ENCODE measurements at places on chromosomes 4 and X. TPM values are rescaled to one million over a fixed set of nuclear protein-coding genes. Genes with fewer than 3 reads are reported as not detected.

LRP2BP gene
- 3.1 TPM for polyA plus RNA-seq

FRMPD4 gene
- 0.19 TPM for polyA plus RNA-seq

SSX3 gene
- polyA plus RNA-seq: not detected

- no peak for DNase-seq
These were observed 60.2 kb upstream of the VCX3B start for GRCh38 chrX:8404471-8404870.

LANCL3 gene
- 0.24 TPM for polyA plus RNA-seq

VSIG4 gene
- polyA plus RNA-seq: 7.2 TPM

DNA sequence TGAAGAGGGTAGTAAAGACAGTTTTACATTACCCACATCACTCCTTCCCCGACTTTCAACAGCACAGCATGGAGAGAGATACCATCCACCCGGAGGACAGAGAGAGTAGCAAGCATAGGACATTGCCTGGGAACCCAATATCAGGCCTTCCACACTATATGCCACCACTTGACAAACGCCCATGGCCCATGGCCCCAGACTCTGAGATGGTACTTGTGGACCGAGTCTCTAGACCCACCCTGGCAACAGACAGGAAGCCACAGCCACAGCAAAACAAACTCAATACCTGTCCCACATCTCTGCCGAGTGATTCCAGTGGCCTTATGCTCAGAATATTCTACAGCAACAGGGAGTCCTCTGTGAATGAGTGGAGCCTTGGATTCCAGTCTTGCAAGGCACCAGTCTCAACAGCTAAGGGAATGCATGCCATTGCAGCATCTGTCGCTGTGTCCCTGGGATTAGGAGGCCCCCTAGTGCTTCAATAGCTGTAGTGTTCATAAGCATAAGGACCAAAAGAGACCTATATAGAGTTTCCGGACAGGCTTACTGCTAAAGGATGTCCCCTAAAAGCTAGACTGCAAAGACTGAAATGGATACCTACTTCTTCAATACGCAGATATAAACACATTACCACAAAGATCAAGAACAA, 14.7 kb upstream of the CT55 start:
- peak; percentile 8 for DNase-seq

DNA sequence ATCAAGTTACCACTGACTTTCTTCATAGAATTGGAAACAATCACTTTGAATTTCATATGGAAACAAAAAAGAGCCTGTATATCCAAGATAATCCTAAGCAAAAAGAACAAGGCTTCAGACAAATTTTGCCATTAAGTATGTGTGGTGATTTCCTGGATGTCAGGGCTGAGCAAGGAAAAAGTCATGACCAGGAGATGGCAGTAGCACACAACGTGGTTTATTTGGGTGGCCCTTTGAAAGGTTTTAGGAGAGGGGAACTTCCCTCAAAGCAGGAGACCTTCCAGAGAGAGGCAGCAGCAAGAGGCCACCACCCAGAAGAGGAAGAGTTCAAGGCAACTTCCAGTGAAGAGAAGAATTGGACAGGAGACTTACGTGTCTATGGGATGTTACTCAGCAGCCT, 18.1 kb upstream of the ZXDB start:
- no peak for DNase-seq

ADAMTS3 gene
- polyA plus RNA-seq: 18.1 TPM

DNA sequence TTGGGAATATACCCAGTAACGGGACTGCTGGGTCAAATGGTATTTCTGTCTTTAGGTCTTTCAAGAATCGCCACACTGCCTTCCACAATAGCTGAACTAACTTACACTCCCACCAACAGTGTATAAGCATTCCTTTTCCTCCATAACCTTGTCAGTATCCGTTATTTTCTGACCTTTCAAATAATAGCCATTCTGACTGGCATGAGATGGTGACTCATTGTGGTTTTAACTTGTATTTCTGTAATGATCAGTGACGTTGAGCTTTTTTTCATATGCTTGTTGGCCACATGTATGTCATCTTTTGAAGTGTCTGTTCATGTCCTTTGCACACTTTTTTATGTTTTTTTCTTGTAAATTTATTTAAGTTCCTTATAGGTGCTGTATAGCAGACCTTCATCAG, 81.2 kb downstream of the ADAM29 start:
- no peak for DNase-seq

- DNase-seq: no peak
These were observed 380.7 kb downstream of the ADGRL3 start for GRCh38 chr4:61580721-61581377.

OPHN1 gene
- 12.7 TPM for polyA plus RNA-seq

QDPR gene
- 39.8 TPM for polyA plus RNA-seq

- DNase-seq: no peak
These were observed 1.2 kb downstream of the CYTL1 start for GRCh38 chr4:5018096-5018495.

- no peak for DNase-seq
These were observed 40.2 kb upstream of the NHSL2 start for GRCh38 chrX:71870208-71871098.

DNA sequence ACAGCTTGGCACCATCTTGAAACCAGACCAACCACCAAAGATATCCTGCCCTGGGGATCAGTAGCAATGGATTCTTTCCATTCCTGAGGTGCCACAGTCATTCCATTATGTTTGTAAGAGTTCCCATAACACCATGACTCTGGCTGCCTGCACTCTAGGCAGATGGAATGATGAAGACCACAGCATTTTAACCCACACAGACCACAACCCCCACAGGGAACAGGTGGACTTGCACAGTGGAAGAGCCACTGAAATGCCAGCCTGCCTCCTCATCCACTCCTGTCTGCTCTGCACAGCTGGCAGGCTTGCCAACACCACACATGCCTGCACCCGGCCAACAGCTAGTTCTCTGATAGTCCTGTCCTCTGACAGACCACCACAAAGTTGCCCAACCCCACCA, 2362.2 kb upstream of the AGA start:
- no peak for DNase-seq

DNA sequence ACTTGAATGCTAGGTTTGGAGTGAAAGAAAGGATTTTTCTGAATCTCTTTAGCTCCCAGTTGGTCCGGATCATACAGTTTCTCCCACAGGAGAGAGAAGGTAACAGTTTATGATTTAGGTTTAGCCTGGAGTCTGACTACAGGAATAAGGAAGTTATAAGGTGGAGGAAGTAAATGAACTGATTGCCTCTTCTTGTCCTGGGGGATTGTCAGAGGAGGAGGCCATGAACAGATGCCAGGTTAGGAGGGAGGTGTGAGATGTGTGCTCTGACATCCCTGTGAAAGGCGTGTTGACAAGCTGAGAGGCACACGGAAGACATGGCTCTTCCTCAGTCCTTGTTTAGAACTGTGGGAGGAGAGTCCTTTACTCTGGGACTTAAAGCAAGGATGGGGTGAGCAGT, 64.4 kb downstream of the CHRNA9 start:
- DNase-seq: no peak

OTC gene
- 0.24 TPM for polyA plus RNA-seq

P2RY4 gene
- 0.27 TPM for polyA plus RNA-seq

FDCSP gene
- 1.3 TPM for polyA plus RNA-seq

GRCh38 chr4:103853627-103854026, 133.8 kb upstream of the TACR3 start:
- no peak for DNase-seq

RPS6KA6 gene
- 19.7 TPM for polyA plus RNA-seq

NSDHL gene
- polyA plus RNA-seq: 27.8 TPM

- no peak for DNase-seq
These were observed 14.4 kb upstream of the MAN2B2 start for GRCh38 chr4:6560416-6561172.

- no peak for DNase-seq
These were observed 113.9 kb downstream of the CPZ start for GRCh38 chr4:8706216-8707044.

DNA sequence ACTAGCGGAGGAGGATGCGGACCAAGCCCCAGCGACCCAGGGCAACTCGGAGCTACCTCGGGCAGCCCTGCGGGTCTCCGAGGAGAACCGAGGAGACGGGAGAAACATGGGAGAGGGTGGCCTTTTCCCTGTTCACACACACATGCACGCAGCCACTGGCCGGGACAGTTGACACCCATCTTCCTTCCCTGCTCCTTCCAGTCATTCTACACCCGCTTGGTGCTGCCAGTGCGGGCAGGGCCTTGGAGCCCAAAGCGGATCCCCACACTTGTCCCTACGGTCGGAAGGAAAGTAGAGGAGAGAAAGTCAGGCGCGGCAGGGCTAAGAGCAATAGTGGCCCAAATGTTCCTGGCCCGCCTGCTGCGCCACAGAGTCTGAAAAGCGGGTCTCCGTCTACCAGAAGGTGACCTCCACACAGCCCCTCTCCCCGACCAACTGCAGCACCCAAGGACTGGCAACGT, 1.1 kb upstream of the PPP3CA start:
- no peak for DNase-seq

GRCh38 chrX:134715930-134716619, 57.8 kb upstream of the PLAC1 start:
- no peak for DNase-seq

GRCh38 chrX:24955372-24955930, 60.3 kb downstream of the ARX start:
- no peak for DNase-seq

- DNase-seq: no peak
These were observed 48.3 kb downstream of the CD99L2 start for GRCh38 chrX:150849996-150850720.

Measured in left renal pelvis (tissue), 4 donors.